ENCODE measurements at places on chromosomes 3 and 15.

DNA sequence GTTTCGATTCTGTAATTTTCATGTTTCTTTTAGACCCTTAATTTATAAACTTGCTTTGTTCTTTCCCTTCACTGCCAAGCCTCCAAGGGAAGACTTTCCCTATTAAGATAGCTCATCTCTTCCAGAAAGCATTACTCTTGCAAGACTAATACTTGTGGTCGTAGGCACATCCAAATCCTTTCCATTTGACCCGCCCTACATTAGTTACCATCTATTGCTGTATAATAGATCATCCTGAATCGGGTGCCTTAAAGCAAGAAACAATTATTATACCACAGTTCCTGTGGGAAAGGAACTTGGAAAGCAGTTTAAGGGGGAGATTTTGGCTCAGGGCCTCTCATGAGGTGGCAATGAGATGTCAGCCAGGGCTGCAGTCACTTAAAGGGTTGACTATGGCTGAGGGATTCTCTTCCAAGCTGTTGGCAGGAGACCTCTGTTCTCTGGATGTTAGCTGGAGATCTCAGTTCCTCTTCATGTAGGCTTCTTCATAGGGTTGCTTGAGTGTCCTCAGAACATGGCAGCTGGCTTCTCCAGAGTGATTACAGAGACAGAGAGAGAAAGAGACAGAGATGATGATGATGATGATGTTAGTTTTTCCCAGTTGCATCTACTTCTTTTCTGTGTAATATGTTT lies 570.4 kb upstream of the TGFBR2 start:
- DNase-seq = no peak

DNA sequence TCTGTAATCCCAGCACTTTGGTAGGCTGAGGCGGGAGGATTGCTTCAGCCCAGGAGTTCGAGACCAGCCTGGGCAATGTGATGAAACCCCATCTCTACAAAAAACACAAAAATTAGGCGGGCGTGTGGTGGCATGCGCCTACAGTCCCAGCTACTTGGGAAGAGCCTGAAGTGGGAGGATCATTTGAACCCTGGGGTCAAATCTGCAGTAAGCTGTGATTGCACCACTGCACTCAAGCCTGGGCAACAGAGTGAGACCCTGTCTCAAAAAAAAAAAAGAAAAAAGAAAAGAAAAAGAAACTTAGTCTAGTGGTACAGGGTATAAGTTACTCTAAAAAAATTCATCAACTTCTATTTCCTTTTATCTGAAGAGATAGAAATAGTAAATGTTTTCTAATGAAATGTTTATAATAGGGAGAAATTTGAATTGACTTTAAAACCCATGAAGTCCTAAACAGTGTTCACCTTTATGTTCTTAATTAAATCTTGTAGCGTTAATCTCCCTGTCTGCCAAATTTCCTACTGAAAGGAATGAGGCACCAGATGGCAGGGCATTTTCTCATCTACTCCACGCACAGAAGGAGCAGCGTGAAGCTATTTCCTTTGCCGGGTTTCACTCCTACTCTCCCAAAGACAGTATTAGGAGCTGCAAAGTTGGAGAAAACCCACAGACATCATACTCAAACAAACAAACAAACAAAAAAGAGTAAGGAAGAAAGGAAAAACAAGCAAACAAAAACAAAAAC lies 1.9 kb downstream of the PCLAF start:
- no peak for DNase-seq

DNA sequence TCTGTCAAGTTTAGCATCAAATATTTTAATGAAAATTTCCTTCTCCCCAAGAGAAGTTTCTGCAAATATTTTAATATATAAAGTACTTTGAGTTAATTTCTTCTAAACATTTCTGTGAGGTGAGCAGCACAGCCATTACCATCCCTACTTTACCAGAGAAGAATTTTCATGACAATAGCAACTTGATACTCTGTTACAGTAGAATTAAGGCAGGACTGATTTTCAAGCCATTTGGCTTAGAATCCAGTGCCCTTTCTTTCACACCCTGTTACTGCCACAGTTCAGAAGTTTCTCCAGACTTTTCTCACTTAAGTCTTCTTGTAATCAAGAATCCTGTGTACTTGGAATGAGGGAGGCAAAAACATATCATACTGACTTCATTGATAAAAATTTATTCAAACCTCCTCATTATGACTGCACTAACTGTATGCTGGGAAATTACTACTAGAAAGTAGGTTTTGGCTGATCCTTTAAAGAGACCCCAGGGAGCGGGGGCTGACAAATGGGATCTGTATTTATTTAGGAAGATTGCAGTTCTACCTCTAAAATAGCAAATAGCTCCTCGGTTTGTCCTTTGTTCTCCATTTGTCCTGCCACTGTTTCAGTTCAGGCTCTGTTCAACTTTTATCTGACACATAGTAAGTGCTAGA lies 557.0 kb upstream of the SGO1 start:
- no peak for DNase-seq

- DNase-seq = no peak
Observed at GRCh38 chr3:71689291-71689690, 35.9 kb downstream of the EIF4E3 start.

DNA sequence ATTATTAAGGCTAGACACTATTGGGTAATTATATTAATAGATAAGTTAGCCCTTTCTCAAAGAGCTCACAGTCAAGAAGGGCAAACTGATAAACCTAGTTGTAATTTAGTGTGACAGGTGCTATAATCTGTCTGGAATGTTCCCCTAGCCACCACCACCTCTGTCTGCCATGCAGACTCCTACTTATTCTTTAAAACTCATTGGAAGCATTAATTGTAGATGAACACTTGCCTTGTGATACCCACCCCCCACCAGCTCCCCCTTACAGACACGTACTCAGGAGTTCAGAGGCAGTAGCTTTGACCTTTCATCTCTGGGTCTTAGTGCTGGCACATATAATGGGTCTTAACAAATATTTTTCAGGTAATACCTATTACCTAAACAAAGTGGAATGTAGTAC lies 195.9 kb downstream of the TP63 start:
- no peak for DNase-seq

DNA sequence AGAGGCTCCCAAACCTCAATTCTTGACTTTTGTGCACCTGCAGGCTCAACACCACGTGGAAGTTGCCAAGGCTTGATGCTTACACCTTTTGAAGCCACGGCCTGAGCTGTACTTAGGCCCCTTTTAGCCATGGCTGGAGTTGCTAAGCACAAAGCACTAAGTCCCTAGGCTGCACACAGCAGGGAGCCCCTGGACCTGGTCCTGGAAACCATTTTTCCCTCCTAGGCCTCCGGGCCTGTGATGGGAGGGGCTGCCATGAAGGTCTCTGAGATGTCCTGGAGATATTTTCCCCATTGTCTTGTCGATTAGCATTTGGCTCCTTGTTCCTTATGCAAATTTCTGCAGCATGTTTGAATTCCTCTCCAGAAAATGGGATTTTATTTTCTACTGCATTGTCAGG lies 247.1 kb upstream of the ARPP21 start:
- DNase-seq = no peak
